ENCODE measurements at places on chromosomes 2 and 18. TPM values are rescaled to one million over a fixed set of nuclear protein-coding genes. Genes with fewer than 3 reads are reported as not detected.

The BMP10 gene
- not detected for total RNA-seq

DNA sequence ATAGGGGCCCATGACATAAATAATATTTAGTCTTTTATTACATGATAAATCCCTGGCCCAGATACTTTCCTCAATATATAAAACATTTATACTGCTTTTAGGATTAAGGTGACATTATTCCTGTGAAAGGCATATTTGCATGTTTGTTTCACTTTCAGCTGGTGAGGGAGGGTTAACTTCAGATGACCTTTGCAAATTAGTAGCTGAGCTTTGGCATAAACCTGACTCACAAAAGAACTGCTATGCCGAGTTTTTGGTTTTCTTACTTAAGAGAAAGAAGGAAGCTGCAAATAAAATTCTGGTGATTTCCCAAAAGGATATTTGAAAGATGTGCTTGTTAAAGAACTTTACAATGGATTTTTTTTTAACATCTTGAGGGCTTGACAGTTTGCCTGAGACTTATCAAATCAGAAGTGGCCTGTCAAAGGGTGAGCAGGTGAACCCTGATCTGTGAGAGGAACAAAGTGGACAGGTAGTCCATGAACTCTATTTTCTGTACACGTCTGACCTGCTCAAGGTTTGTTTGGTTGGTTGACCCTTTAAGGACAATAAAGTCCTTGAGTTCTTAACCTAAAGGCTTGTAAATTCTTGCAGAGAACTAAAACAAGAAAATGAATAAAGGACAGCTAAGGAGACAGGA, 93.5 kb downstream of the FAM124B start:
- DNase-seq, result no peak

DNA sequence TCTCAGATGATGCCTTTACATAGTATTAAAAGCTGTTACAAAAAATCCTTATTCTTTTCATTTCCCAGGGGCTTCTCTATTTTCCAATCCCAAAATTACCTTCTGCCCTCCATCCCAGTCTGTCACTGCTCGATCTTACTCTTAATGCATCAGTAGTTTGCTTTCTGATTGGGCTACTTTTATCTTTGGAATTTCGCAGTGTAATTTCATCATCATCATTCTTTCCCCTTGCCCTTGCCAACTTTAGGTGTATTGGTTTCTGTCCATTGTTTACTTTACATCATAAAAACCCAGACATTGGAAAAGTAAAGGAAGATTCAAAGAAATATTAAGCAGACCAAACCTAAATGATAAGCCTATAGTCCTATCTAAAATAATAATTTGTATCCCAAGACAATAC, 457.2 kb downstream of the PIK3C3 start:
- no peak for DNase-seq

DNA sequence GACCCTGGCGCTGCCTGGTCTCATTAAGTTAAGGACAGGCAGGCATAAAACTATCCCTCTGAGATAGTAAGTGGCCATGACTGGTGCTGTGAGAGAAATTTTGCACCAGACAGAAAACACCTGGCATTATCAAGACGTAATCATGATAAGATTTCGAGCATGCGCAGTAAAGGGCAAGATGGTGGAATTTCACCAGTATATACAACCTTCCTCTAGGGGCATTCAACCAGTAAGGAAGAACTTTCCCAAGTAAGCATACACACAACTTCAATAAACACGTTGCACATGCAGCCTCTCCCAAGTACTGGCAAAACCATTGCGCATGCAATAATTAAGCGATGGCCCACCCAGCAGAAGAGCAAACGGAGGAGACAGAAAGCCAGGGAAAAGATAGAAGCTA, 1376.4 kb upstream of the CRIM1 start:
- DNase-seq, result no peak

The ADAM23 gene
- 24.6 TPM for total RNA-seq

DNA sequence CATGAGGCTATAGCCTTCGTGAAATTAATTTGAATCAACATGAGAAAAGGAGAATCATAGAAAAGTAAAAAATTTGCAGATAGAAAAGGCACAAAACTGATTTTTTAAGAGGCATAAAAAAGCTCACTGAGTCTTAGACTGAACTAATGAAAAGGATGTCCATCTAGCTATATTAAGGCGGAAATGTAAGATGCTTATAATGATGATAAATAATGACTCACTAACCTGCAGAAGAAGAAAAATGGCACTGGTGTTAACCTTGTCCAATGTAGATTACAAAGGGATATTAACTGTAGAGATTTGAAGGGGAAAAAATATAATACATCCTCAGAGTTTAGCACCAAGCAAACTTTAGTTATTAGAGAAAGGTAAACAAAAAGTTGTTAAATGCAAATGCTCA, 1098.0 kb upstream of the DDX18 start:
- no peak for DNase-seq

DNA sequence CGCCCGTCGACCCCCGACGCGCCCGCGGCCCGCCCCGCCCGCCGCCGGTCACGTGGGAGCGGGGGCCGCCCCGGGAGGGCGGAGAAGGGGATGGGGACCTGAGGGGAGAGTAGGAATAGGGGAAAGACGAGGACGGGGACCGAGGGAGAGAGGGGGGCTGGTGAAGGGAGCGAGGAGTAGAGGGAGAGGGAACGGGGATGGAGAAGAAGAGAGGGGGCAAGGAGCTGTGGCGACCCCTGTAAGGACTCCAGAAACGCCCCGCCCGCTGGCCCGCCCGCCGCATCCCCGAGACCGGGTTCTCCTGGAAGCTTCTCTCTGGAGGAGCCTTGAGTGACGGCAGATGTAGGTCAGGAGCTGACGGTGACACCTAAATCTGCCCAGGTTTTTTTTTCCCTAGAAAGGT, 615 bp downstream of the ADNP2 start:
- DNase-seq, result no peak

DNA sequence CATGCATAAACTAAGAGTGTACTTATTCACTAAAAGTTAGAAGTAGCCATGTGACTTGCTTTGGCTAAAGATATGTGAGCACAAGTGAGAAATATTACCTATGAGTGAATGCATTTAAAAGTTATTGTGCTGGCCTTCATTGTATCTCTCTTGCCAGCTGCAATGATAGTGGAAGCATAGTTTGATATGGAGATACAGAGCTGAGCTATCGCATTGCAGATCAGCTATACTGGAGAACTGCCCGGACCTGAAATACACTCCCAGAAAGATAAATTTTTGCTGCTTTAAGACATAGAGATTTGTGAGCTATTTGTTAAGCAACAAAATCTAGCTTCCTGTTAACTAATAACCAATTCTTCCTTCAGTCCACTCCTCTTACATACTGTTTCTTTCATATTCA, 571.1 kb downstream of the CPS1 start:
- no peak for DNase-seq

DNA sequence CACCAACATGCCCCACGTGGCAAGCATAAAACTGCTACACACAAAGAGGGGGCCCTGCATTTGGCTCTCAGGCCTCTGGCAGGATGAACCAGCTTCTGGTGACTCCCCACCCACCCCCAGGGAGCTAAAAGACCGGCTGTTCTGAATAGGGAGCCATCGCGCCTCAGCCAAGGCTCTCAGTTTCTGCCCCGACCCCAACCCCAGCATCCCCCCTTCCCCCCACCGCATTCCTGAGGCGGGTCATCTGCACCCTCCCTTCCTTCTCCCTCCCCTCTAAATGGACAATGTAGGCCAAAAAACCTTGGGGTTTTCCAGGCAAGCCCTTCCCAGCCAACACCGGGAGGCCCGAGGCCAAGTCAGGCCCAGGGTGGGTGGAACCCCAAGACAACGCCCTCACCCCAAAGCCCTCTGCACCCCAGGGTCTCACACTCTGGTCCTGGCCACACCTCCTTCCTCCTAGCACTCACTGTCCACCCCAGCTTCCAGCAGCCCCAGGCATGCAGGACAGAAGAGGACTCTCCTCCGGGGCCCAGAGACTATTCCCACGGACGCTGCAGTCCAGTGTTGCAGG, 5.7 kb downstream of the CYP26B1 start:
- DNase-seq, result no peak

- DNase-seq, result peak; percentile 43
Measured at GRCh38 chr18:3380384-3380961, 69.5 kb upstream of the TGIF1 start.

The CHST9 gene
- total RNA-seq, result not detected

DNA sequence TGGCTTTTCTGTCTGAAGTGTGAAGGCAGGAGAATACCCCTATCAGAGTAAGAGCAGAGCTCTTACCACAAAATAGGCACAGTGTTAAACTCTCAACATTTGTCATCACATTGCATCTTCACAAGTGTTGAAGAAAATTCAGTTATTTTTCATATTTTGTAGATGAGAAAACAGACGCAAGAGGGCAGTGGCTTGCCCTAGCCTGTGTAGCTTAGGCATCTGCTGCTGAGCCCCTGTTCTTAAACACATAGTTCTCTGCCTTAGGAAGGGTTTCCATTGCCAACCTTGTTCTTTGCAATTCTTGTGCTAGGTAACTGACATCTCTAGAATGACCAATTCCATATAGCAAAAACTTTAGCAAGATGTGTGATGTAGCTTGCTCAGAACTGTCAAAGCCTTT, 112.7 kb upstream of the RMDN2 start:
- no peak for DNase-seq

The ZNF532 gene
- 6.1 TPM for total RNA-seq

- no peak for DNase-seq
Measured at GRCh38 chr2:120764492-120764891, 28.8 kb downstream of the GLI2 start.

DNA sequence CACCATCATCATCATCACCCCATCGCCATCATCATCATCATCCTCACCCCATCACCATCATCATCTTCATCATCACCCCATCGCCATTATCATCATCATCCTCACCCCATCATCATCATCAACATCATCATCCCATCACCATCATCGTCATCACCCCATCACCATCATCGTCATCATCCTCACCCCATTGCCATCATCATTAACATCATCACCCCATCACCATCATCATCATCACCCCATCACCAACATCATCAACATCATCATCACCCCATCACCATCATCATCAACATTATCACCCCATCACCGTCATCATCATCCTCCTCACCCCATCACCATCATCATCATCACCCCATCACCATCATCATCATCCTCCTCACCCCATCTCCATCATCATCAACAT, 151.0 kb downstream of the DNER start:
- no peak for DNase-seq

DNA sequence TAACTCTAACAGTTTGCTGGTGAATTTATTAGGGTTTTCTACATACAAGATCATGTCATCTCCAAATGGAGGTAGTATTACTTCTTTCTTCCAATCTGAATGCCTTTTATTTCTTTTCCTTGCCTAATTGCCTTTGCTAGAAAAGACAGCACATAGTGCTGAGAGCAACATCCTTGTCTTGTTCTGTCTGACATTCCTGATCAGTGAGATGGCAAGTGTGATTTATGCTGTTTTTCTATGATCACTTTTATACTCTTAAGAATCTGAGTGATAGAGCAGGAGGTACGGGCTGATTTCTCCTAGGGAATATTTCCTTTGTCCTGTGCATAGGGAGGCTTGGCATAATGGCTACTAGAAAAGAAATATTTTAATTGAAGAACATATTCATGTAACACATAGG, 17.3 kb downstream of the LYPD6B start:
- no peak for DNase-seq

DNA sequence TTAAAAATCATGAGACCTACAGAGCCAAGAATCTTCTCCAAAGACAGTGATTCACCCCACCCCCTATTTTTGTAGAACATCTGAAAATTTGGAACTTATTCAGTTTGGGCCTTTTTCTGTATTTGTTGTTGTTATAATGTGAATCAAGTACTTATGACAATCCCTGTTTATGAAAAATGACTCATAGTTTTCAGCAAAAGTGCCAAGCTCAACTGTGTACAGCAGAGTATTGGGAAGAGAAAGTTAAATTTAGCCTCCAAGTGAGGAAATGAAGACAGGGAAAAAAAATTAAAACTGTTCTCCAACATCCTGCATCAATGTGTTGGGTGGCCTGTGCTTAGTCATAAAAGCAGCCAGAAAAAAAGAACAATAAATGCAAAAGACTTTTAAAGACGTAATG, 46.2 kb downstream of the LRATD1 start:
- no peak for DNase-seq
